ENCODE measurements at places on chromosomes 11 and 22. TPM values are rescaled to one million over a fixed set of nuclear protein-coding genes. Genes with fewer than 3 reads are reported as not detected.
A peak's percentile ranks its signal among the peaks of the same experiment; 100 is the strongest.

- peak; percentile 92 for DNase-seq
Measured at GRCh38 chr22:37627545-37627944, 11.9 kb upstream of the SH3BP1 start.

GRCh38 chr22:47781427-47782111 is 1019.1 kb downstream of the TBC1D22A start:
- no peak for DNase-seq

DNA sequence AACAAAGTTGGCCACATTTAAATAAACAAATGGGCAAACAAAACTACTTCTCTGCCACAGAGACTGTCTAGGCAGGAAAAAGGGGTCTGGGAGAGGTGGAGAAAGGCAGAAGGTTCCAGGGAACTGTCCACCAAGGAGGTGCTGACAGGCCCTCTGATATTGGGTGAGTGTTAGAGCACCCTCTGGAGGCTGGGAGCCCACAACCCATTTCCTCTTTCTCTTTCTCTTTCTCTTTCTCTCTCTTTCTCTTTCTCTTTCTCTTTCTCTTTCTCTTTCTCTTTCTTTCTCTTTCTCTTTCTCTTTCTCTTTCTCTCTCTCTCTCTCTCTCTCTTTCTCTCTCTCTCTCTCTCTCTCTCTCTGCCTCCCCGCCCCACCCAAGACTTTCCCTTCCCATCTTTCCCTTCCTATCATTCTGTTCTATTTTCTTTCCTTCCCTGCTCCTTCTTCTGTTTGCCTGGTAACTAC is 912.8 kb downstream of the DLG2 start:
- peak; percentile 51 for DNase-seq

GRCh38 chr11:103114836-103115235 is 5.6 kb downstream of the DYNC2H1 start:
- no peak for DNase-seq

DNA sequence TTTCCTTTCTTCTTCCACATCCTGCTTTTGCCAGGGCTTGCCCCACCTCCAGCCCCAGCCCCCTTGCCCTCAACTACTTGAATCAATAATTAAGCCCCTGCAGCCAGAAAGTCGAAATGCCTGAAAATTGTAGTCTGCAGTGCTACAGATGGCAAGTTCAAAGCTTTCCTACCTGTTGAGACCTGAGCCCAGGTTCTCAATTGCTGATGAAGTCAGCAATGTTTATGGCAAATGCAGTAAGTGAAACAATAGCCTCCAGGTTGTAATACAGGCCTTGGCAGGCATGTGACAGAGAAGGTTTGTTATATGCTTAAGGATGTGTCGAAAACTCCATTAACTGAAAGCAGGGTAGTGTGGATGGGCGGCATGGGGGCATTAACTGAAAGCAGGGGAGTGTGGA is 181.1 kb upstream of the SESN3 start:
- no peak for DNase-seq

DNA sequence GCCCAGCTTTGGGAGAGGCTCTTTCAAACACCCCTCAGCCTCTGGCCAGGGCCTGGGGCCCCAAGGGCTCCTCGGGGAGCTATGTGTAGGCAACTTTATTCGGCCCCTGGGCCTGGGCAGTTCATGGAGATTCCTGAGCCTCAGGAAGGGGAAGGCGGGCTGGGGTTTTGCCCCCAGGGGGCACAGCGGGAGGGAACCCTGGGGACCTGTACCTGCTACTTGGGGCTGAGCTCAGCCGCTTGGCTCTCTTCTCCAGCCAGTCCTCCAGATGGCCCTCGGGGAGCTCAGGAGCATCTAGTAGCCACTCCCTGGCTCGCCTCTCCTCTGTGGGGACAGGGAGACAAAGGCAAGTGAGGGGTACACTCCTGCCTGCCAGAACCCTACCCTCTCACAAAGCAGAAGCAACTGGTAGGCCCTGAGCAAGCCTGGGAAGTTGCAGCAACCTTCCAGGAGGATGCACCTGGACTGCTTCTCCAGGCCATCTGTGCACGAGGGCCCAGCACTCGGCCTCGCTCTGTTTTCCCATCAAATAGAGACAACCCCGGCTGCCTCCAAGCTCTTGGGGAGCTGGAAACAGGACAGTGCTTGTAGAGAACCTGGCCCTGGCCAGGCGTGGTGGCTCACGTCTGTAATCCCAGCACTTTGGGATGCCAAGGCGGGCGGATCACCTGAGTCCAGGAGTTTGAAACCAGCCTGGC is 18.5 kb downstream of the CABP7 start:
- no peak for DNase-seq

- no peak for DNase-seq
Measured at GRCh38 chr11:46421257-46421880, 29.8 kb upstream of the CHRM4 start.

DNA sequence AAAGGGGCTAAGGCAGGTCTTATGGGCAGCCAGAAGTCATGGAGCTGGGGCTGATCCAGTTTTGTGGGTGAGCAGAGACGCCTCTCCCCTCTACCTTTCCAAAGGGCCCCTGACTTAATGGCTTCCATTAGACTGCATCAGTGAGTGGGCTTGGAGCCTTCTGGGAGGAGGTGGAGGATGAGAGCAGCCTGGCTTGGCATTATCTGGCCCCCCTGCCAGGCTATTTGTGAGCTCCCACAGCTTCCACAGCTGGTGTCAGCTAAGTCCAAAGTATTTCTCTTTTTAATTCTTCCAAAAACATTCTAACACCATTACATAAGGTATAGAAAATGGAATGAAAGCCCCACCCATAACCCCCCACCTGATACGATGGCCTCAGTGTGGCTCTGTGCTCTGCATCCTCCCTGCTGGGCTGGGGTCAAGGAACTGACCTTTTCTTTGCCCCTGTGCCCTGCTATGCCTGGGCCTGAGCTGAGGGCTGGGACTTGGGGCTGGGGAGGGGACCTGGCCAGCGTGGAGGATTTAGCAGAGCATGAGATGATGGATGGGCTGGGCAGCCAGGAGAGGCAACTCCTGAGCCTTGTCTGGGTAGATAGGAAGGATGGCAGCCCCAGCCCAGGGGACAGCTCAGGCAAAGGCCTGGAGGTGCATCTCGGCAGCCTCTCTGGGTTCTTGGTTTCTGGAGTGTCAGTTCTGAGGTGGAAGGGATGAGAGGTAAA is 4.0 kb downstream of the AIFM3 start:
- no peak for DNase-seq

GRCh38 chr22:46627806-46628482 is 7.8 kb downstream of the GRAMD4 start:
- DNase-seq, result no peak

GRCh38 chr22:33332538-33332937 is 274.4 kb upstream of the SYN3 start:
- DNase-seq, result no peak

The ARRB1 gene
- total RNA-seq, result 11.1 TPM

DNA sequence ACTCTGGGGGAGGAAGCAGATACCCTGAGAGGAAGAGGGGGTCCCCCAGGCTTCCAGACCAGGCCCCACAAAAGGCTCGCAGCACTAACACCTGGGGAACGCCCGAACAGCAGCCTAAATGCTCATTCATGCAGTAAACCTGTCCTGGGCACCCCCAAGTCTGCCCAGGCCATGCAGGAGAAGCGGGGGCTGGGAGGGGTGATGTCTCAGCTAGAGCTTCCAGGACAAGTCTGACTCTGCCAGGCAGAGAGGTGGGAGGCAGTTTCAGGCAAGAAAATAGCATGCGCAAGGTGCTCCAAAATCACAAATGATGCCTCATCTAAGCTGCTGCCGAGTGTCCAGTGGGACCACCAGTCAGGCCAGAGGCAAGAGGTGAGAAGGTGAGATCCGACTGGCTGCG is 14.6 kb downstream of the CABP7 start:
- DNase-seq, result no peak

The RAG2 gene
- total RNA-seq, result 195 TPM

DNA sequence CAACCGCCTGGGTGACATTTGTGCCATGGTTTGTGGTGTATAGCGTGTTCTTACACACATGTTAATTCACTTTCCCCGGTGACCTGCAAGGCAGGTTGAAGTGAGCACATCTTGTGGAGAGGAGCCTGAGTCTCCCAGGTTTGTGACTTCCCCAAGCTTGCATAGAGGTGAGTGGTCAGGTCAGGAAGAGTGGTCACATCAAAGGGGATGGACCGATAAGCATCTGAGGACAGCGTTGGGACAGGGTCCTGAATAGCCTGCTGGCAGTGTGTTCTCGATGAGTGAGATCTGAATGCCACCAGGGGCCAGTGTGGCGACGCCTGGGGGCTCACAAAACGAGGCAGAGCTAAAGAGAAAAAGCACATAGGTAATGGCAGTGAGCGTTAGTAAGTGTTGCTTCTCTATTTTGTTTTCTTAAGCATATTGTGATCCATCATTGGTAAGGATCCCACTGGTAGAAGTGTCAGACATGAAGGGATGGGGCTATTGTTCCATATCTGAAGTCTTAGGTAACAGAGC is 154.6 kb downstream of the GRIK4 start:
- no peak for DNase-seq

- DNase-seq, result no peak
Measured at GRCh38 chr22:23652286-23652685, 20.2 kb upstream of the DRICH1 start.

The THY1 gene
- 88.8 TPM for total RNA-seq

DNA sequence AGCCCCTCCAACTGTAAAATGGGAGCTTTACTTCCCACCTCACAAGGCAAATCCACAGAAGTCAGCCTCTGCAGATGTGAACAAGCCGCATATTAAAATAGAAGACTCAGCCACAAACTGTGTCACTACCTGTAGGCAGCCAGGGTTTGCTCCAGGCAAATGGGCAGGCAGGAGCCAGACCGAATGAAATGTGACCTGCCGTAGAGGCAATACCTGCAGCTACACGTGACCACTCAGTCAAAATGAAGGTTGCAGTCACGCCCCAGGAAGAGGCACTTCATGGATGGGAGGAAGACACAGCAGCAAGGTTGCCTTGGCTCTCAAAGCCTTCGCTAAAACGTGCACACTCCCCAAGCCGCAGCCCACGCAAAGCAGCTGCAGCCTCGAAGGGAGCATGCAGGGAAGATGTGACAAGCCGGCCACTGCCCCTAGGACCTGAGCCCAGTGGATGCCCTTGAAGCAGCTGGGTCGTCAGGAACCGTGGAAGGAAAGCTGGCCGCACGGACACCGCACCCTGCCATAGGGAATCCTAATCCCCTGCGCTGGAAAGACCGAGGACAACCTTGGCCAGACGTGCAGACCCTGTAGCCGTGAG is 53.1 kb downstream of the SHANK2 start:
- no peak for DNase-seq

The GNAZ gene
- 0.66 TPM for total RNA-seq

GRCh38 chr11:95863486-95864140 is 60.3 kb downstream of the MTMR2 start:
- DNase-seq, result no peak

The PGA5 gene
- 0.19 TPM for total RNA-seq

GRCh38 chr22:44037519-44038375 is 13.6 kb downstream of the PARVB start:
- no peak for DNase-seq

The GSTT2B gene
- 1.1 TPM for total RNA-seq

- no peak for DNase-seq
Measured at GRCh38 chr11:36012455-36012854, 68.6 kb downstream of the LDLRAD3 start.

DNA sequence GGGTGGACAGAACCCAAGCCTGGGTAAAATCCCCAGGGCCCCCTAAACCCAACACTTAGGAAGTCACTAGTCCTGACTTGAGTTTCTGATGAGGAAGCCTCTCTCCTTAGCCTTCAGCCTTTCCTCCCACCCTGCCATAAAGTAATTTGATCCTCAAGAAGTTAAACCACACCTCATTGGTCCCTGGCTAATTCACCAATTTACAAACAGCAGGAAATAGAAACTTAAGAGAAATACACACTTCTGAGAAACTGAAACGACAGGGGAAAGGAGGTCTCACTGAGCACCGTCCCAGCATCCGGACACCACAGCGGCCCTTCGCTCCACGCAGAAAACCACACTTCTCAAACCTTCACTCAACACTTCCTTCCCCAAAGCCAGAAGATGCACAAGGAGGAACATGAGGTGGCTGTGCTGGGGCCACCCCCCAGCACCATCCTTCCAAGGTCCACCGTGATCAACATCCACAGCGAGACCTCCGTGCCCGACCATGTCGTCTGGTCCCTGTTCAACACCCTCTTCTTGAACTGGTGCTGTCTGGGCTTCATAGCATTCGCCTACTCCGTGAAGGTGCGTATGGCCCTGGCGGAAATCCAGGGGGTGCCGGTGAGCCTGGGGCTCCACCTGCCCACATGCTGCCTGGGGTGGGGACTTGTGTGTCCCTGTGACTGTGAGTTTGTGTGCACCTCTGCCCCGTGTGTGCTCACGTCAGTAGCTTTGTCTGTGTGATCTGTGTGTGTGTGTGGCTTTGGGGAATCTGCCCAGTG is at the start of gene IFITM1:
Gene IFITM1 (plus strand): TSS at position 254 of the 767 bp plus-strand sequence. CDS start 131 bp downstream, at position 385.
- DNase-seq, result no peak

GRCh38 chr22:49351761-49352227 is 475.9 kb downstream of the BRD1 start:
- DNase-seq, result no peak

DNA sequence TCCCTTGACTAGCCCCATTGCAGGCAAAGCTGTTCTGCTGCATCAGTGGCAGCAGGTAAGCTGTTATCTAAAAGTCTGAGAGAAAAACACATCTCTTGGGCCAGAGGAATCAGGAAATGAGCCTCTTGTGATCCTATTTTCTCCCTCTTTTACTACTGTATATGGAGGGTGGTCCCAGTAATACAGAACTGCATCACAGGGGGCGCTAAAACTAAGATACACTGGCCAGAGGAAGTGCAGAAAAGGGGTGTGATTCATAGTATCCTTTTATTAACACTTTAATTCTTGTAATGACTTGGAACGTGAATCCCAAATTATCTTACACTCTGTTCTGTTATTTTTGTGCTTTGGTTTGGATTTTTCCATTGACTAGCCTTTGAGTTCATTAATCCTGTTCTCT is 8.8 kb upstream of the MED17 start:
- DNase-seq, result no peak

DNA sequence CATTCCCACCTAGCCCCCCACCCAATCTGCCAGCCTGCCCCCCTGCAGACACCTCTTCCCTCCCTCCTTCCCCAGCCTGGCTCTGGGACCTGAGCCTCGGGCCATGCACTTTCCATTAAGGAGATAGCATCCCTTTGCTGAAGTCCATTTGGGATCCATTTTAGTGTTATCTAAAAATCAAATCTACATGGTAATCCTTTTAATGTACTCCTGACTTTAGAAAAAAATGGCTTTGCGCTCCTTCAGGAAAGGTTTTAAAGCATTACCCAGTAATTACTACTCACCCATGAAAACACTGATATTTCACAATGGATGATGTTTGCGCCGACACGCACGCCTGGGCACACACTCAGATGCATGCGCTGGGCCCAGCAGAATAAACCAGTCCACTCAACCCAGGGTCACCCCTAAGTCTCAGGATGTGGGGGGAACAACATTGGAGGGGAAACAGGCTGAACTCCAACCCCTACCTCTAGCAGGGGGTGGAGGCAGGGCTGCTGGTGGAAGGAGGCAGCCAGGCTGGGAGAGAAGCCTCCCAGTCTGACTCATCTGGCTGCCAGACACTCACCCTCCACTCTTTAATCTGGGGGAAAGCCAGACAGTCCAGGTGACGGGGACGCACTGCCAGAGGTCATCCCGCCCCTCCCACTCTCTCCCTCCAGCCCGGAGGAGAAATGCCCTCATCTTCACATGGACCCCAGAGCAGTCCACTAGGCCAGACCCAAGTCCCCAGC is 29.8 kb downstream of the LMO1 start:
- DNase-seq, result no peak
